ENCODE measurements at places on chromosomes 7 and 10. TPM values are rescaled to one million over a fixed set of nuclear protein-coding genes. Genes with fewer than 3 reads are reported as not detected.

Gene CACNB2
- not detected for total RNA-seq

Gene TMEM120A
- total RNA-seq: 8.5 TPM

Gene SLC16A9
- total RNA-seq: 0.13 TPM

Gene SPDYE1
- total RNA-seq: not detected

Gene PIK3CG
- 4.7 TPM for total RNA-seq

Gene SMURF1
- total RNA-seq: 11.1 TPM

Gene HOXA4
- total RNA-seq: 8.8 TPM

Gene GALNT17
- total RNA-seq: not detected

Gene MGMT
- total RNA-seq: 20.4 TPM

Gene ANXA8
- not detected for total RNA-seq

Gene FOXP2
- 0.34 TPM for total RNA-seq

Gene NME8
- not detected for total RNA-seq

Gene CPEB3
- 0.73 TPM for total RNA-seq

Gene SPRN
- total RNA-seq: 0.05 TPM

Gene KIF20B
- total RNA-seq: 21.1 TPM

Gene CHST3
- total RNA-seq: 12.9 TPM
